ENCODE measurements at places on chromosomes 13 and 19.

GRCh38 chr13:113726961-113727411 is 32.0 kb upstream of the TMEM255B start:
- no peak for DNase-seq

DNA sequence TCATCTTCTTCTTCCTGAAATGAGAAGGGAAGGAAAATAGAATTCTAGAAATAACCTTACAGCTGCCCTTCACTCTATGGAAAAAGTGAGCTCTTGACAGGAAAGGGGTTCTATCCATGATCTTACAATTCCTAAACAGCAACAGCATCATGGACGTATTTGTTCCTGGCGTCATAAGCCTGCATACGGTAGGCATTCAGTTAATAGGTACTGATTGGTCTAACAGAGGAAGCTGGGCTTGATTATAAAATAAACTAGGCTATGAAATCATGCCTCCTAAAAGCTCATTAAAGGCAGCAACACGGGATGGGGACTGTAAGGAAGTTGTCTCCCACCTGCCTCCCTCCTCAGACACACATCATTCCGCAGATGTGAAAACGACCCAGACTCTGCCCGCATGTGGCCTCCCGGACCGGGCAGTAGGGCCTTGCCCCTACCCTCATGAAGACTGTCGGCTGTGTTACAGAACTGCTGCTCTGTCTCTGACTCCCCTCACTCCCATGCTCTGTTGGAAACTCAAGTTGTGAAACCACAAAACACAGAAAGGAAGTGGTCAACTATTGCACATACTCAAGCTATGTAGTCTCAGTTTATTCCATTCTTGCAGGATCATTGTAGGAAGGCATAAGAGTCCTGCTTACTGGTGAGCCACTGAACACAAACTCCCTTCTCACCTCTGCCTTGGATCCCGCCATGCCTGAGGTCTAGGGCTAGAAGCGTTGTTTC is 129.8 kb downstream of the DLEU7 start:
- peak; percentile 81 for DNase-seq

- DNase-seq, result peak; percentile 93
Measured at GRCh38 chr19:4328243-4328990, 10.2 kb downstream of the STAP2 start.

GRCh38 chr13:80059789-80060188 is 281.1 kb downstream of the SPRY2 start:
- no peak for DNase-seq

DNA sequence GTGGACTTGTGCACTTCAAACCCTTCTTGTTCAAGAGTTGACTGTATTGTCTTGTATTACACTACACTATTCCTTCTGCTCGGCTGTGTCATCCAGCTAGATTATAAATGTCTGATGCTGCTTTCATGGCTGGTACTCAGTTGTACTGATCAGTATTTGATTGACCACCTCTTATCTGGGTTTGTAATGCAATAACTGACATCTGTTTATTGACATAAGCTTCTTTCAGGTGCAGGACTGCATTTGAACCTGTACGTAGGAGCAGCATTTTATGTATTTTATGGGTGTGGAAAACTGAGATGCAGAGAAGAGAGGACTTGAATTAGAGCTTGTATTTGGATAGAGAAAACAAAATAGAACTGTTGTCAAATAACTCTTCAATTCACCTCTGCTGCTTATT is 309.2 kb downstream of the FGF9 start:
- no peak for DNase-seq

GRCh38 chr19:12821761-12822160 is 12.6 kb downstream of the RTBDN start:
- no peak for DNase-seq

DNA sequence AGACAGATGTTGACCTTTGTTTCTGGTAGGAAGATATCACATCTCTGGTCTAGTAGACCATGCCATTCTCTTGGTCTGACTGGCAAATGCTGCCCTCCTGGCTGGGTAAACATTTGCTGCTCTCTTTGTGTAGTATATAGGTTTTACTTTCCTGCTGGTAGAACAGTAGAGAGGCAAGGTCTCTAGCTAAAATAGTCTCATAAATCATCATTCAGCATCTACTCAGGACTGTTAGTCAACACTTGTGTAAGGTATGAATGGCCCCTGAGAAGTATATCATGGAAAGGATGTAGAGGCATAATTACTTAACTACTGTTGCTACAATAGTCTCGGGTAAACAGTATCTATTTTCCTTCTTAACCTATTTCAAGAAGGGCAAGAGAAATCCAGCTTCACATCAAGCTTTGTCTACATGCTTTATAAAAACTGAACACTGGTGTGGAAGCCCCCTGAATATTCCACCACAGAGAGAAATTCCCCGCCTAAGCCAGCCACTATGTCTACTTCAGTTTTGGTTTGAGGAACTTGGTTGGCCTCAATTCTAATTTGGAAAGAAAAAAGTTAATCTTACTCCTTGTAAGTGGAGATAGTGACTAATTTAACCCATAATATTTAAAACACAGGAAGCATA is 18.4 kb upstream of the MYCBP2 start:
- DNase-seq, result peak; percentile 29

GRCh38 chr19:23787106-23787505 is 28.4 kb upstream of the ZNF681 start:
- peak; percentile 33 for DNase-seq

- DNase-seq, result no peak
Measured at GRCh38 chr13:34364633-34365032, 546.7 kb downstream of the RFC3 start.

DNA sequence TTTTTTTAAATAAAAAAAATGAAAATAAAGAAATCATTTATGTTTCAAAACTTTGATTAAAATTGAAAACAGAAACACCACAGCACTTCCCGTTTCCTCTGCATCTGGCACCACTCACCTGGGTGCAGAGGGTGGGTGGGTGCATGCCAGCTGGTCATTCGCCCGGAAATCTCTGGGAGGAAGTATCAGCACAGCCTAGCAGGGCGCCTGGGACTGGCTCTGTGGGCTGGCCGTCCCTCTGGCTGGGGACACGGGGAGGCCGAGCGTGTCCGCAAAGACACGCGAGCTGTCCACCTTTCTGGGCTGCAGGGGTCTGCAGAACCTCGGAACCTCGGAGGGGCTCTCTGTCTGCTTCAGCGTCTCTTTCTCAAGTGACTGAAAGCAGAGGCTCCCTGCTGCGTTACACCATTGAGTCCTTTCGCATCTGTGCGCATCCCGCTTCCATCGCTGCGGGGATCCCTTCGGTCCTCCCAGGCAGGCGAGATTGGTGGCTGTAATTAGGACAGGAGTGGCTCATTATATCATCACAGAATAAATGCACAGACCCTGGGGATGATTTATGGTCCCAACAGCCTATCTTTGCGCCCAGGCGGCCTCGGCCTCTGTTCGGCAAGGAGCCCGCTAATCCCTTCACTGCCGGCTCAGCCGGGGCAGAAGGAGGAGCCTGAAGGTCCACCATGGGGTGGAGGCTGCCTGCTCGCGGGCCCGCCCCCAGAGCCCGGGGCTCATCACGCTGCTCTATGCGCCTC is 17.2 kb downstream of the CRTC1 start:
- DNase-seq, result peak; percentile 55

DNA sequence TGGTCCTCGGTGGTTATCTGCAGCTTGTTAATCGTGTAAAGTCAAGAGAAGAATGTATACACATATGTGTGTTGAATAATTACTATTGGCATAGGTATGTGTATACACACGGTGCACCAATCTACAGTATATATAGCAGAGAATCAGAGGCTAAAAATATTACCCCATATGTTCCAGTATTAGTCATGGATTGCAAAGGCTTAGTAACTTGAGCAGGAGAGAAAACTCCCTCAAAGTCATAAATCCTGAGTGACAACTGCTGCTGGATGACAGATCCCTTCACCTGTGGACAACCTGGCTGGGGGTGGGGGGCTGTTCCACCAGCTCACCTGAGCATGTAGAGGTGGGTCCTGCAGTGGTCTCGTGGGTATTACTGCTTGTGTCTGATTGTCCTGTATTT is 185.0 kb downstream of the ZNF536 start:
- DNase-seq, result no peak

DNA sequence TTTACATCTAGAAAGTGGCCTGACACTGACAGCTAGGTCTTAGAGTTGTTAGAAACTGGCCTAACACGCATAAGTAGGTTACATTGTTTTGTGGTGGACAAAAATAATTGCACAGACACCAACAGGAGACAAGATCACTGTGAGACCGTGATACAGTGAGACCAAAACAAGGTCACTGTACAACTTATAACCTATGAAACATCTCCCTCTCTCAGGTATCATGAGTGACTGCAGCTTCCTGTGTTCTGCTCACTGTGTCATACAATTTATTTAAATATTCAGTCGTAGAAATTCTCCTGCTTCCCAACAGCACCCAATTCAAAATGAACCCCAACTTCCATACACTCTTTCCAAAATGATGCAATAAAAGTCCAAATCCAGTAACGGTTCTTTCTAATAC is 2165.2 kb downstream of the PCDH9 start:
- DNase-seq, result no peak

DNA sequence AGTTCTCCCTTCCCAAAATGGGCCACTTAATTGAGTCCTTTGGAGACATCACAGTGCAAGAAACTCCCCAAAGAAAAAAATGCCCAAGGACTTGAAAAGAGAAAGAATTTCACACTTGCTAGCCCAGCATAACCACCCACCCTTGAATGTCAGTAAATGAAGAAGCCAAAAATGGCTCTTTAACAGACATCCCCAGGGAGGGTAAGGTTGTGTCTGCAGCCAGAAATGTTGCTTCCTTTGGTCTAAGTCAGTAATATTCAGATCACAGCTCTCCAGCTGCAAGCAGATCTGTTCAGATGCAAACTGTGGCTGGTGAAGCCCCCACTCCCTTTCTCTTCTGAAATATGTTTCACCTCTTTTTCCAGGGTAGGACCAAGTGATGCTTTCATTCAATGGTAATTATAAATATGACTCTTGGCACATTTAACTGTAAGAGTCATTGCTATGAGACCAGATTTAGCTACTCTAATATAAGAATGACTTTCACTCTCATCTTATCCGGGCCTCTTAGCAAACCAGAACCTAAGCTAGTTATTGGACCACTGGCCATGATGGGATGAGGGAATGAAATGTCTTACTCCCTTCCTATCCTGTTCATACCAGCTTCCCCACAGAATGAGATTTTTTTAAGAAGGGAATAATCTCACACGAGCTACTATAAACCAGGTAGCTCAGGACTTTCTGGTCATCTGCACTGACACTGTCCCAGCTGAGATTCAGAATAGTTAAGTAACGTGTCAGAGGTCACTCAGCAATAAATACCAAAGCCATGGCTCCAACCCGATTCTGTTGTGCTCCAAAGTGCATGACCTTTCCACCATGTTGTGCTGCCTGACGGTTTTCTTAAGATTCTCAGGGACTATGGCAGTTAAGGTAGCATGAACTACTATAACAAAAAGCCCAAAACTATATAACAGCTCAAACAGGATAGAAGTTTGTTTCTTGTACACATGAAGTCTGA is 234.1 kb downstream of the FOXO1 start:
- DNase-seq, result no peak

DNA sequence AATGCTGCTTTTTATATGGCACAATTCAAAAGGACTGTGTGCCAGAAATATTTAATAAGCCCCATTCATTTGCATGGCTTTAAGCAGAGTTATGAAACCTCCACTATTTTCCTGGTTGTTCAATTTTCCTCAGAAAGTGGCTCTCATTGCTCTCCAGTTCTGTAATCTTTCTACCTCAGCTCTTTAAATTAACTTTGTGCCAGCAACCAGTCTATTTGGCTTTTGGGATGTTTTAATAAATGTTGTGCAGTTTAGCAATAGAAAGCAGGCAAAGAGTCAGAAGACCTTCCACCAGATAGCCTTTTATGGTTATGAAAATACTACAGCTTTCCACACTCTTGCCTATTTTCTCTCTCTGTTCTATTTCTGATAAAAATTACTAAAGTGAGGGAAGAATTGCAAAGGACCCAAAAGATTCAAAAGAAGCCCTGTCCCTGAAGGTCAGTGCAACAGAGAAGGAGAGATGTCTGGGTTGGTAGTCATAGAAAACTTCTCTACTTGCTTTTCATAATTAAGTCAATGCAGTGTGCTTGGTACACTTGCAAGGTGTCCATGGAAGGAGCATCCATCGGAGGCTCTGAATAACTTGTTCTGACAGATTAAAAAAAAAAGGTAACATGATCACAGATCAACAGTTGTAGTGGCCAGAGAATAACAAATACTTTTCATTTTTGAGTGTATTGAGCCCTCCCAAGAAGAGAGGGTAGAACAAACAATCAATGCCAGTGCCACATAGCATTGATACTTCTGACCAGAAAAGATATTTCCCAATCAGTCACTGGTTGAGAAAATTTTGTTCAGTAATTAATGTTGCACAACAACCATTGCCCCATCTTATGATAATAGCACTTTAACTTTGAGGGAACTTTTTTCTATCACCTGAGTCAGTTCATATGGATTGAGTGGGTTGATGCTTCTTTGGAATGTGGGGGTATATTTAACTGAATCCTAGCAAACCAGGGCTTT is 48.4 kb upstream of the SPRY2 start:
- DNase-seq, result no peak

DNA sequence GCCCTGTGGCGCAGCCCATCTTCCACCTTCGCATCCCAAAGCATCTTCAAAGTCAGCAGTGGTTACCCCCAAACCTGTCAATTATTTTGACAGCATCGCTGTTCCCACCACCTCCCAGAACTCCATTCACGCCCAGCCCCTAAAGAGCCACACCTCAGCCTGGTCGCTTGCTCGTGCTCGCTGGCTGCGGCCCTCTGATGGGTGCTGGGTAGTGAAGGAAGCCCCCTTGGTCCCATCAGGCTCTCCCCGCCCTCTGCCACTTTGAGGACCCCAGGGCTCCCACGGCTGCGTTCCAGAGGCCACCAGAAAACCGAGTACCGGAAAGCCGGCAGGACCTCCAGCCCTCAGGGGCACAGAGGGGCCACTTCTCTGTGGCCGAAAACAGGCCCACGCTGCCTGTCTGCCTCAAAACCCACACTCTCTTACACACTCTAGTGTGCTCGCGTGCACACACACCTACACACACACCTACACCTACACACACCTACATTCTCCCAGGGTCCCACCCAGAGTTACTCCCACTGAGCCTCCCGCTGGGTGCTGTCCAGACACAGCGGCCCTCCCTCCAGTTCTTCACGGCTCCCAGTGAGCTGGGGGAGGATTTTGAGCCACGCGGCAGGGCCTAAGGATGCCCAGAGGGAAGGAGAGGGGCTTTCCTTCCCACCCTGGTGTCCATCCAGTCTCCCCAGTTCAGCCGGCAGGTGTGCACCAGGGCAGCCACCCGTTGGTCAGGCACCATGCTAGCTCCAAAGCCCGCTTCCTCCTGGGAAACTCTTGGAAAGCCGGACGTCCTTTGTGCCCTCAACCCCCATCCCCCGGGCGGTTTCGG is 1.9 kb downstream of the VSTM2B start:
- no peak for DNase-seq

DNA sequence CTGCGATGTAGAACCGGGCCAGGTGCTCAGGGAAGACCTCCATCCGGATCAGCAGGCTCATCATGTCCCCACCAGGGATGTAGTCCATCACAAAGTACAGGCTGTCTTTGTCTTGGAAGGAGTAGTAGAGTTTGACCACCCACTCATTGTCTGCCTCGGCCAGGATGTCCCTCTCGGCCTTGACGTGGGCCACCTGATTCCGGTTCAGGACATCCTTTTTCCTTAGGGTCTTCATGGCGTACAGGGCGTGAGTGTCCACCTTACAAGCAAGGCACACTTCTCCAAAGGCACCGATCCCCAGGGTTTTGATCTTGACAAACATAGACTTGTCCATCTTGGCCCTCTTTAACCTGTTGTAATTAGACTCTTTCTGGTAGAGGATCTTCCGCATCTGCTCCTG is 78.0 kb downstream of the LATS2 start:
- no peak for DNase-seq
